ENCODE measurements at places on chromosomes 12 and 14.

DNA sequence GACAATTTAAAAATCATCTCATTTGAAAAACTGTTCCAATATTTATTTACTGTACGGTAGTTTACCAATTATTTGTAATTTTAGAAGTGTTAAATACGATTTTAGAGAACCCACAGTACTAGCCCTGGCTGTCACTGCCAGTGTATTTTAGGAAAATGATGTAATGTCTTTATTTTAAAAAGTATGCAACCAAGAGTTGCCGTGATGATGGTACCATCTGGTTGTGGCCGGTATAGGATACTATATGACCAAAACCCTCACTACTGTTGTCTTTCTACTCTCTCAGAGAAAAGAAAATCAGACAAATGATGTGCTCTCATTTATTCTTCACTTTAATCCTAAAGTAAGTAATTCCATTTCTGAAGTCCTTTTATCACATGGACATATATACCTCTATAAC lies 395.0 kb downstream of the FOXG1 start:
- no peak for DNase-seq

GRCh38 chr14:51291016-51291415 lies 51.0 kb downstream of the TMX1 start:
- no peak for DNase-seq

DNA sequence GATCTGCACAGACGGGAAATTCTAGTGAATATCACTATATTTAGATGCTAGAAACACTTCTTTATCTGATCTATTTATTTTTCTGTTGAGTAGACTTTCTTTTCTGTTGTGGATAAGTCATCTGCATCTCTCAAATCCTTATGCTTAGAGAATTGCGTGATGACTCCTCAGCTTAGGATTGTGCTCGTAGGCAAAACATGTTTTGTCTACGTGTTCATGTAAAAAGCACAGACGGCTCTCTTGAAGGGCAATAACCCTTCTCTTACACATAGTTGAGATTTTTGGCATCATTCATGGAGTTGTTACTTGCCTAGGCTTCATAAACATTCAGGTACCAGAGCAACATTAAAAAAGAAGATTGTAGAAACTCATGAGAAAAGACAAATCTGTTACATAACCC lies 18.6 kb downstream of the PPFIBP1 start:
- DNase-seq, result no peak

GRCh38 chr12:63995512-63995911 lies 151.0 kb downstream of the SRGAP1 start:
- DNase-seq, result no peak

- DNase-seq, result no peak
Measured at GRCh38 chr14:68477461-68478085, 315.3 kb downstream of the ZFP36L1 start.
